ENCODE measurements at places on chromosomes 12 and 14.

DNA sequence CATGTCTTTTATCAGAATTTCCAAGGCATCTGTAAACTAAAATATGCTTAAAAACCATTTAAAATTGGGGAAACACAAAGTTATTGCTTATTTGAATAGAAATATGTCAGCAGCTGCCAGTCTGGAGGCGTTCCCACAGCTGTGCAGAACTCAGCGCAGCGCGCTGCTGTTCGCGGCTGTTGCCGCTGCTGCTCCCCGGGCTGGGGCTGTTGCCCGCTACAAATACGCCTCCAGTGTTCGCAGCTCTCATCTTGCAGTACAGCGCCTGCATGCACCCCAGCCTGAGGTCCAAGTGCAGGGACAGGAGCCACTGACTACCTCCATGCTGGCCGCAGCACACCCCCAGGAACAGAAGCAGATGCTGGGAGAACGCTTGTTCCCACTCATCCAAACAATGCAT lies 216.2 kb downstream of the SLC16A7 start:
- DNase-seq, result no peak

GRCh38 chr14:94028450-94028826 lies 2.3 kb downstream of the OTUB2 start:
- no peak for DNase-seq

DNA sequence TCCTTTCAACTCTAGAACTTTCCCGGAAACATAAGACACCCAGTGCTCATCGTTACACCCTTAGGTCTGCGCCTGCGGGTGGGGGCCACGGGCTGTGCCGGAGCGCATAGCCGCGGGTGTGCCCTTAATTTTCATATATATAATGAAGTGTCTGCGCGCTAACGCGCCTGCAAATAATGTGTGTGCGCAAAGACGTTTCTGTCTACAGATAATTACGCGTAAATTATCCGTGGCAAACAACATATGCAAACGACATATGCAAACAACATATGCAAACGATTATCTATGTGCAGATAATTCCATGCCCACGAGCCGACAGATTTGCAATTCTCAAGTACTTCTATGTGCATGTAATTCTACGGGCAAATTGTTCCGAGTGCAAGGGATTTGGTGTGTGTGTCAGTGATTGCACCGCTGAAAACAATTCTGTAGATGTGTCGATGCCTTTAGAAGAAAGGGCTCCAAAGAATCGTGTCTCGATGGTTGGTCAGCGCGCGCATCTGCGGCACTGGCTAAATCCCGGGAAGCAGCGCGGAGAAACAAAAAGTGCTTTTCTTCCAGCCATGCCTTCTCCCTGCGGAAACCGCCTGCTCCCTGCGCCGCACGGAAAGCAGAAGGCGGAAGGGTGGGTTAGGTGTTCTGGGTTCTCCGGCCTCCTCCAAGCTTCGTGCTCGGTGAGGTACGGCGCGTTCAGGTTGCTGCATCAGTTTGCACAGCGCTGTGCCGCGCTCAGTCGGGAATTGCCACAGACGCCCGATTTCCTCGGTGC lies 34.5 kb upstream of the TBX5 start:
- DNase-seq, result no peak

DNA sequence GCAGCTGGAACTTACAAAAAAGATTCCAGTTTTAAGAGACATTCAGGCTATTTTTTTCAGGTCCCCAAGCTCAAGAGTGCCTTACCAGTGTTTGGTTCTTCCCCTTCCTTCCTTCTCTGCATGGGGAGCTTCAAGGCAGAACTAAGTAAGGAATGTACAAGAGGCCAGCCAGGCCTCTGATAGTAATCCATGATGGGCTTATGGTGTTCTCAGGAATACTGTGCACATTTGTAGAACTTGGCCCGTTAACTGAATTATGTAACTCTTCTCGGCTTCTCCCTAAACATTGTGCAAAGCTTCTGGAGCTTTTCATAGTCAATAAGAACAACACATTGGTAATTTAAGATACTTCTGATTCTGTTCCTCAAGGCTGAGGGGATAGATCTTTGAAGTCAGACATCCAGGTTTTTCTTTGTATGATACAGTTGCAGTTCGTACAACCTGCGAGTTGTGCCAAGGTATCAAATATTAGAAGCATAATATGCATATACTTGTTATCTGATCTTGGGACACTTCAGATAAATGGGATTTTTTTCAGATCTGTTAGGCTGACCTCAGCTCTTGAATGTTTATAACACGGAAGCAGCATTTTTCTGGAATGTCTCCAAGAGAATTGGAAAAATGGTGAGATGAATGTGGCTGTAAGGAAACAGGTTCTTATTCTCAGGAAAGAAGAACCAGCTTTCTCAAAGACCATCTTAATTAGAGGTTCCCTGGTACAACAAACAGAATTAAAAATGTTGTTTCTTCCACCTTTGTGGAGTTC lies 148.6 kb downstream of the ANO4 start:
- no peak for DNase-seq

DNA sequence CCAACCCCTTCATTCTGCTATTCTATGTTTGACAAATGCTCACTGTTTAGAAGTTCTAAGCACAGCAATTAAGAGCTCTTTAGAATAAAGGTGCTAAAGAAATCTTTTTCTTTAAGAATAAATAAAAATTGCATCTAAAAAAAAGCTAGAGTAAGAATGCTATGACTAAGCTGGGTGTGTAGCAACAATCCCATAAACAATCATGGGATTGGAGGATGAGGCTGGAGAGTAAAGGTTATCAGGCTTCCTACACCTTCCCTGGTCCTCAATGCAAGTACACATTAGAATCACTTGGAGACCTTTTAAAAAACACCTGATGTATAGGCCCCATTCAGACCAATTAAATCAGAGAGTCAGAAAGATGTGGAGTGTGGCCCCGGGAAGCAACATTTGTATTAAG lies 88.3 kb downstream of the CIT start:
- DNase-seq, result no peak

DNA sequence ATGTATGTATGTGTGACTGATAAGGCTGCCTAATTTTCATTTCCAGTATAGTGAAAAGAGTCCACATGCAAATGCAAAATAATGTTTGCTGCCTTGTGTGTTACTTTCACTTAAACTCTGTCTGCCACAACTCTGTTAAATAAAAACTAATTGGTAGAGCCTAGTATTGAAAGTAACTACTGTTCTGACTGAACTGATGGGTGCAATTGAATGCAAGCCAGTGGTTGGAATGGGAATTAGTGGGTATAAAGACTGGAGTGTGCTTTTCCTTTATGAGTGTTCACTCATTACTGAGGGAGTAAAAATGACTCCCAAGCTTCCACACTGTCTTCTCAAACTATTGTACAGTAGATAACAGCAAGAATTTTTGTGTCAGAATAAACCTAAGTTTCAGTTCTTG lies 571.0 kb downstream of the TMTC2 start:
- DNase-seq, result no peak

GRCh38 chr12:1838994-1839365 lies 18.6 kb downstream of the LRTM2 start:
- DNase-seq, result no peak

DNA sequence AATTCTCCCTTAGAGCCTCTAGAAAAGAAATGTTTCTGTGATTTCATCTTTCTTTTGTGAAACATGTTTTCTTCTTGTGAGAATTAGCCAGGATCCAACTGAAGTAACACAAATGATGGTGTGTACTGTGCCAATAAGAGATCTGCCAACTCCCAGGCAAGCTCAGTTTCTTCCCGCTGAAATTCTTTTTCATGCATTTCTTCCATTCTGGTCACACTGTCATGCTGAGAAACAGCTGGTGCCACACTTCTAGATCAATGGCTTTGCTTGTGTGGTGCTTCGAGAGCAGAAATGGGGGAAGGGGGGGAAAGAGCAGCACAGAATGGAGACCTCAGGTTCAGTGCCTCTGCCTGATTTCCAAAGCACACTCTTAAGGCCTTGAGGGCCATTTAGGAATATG lies 41.4 kb upstream of the FGF6 start:
- no peak for DNase-seq

- peak; percentile 84 for DNase-seq
These were observed 1.2 kb upstream of the TNFAIP2 start for GRCh38 chr14:103121846-103122584.

- DNase-seq, result no peak
These were observed 100.2 kb upstream of the EVL start for GRCh38 chr14:99964979-99965378.

- peak; percentile 9 for DNase-seq
These were observed 321.9 kb upstream of the RTL1 start for GRCh38 chr14:101225157-101226152.

DNA sequence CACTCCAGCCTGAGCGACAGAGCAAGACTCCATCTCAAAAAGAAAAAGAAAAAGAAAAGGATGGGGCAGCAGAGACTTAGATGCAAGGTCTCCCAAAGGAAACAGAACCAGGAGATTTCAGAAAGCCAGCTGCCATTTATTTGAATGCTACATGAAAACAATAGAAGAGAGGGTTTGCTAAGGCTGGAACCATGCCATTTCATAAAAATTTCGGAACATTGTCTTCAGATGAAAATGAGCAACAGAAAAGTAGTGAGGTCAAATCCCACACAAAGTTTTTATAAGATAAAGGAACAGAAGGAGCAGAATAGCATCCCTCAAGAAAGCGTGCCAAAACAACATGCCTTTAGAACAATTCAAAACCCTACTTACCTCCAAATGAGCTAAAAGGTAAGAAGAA lies 175.3 kb downstream of the ETV6 start:
- DNase-seq, result no peak

GRCh38 chr14:75277815-75278421 lies 710 bp upstream of the FOS start:
- DNase-seq, result no peak

DNA sequence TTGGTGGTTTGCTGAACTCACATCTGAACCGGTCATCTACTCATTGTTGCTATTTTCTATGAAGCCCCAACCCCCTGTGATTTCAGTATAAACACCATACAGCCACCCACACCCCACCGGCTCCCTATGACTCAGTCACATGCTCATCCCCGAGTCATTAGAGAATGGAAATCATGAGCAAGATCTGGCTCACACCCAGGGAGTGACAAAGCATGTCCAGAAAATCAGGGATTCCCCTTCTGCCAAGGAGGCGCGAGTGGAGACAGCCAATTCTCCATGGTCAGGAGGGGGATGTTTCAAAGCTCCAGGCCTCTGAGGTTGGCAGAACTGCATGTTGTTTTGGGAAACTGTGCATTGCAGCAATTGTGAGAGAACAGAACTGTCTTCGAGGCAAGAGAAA lies 657.5 kb upstream of the TBX3 start:
- no peak for DNase-seq

DNA sequence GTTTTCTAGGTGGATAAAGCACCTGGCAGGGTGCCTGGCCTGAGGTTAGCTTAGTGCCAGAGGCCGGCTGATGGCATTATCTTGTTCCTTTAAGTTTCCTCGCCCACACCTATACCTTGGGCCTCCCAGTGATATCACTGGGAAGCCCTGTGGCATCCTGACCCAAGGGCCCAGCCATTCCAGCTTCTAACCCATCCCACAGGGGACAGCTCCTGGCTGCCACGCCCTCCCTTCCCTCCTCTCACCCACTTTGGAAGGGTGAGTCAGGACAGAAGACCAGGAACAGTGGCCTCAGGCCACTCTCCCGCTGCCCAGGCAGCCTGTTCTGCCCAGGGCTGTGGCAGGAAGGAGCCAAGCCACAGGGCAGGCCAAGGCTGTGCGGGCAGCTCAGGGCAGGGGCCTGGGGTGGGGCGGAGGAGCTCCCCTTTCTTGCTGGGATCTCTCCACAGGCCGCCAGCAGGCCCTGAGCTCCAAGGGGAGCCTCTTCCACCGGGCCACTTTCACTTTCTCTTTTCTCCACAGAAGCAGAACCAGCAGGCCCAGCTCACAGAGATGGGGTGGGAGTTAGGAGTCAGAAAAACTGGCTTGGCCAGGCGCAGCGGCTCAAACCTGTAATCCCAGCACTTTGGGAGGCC lies 75.1 kb downstream of the IRF2BPL start:
- DNase-seq, result no peak

- DNase-seq, result no peak
These were observed 9.5 kb downstream of the VASH1 start for GRCh38 chr14:76770521-76771436.

- peak; percentile 65 for DNase-seq
These were observed 21.4 kb downstream of the BCL2L14 start for GRCh38 chr12:12091977-12092663.

DNA sequence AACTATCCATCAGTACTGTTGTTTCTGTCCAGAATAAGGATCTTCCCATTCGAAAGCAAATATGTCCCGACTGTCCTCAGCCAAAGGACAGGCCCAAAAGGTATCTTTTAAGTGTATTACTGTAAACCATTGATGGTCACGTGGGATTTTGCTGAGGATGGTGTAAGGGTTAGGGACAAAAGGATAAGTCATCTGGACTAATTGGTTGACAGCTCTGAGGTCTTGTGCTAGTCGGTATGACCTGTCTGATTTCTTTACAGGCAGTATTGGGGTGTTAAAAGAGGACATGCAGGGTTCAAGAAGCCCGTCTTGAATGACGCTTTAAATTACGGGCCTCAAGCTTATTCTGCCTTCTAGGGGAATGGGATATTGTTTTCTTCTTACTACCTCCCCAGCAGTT lies 24.4 kb downstream of the CLEC2A start:
- no peak for DNase-seq

DNA sequence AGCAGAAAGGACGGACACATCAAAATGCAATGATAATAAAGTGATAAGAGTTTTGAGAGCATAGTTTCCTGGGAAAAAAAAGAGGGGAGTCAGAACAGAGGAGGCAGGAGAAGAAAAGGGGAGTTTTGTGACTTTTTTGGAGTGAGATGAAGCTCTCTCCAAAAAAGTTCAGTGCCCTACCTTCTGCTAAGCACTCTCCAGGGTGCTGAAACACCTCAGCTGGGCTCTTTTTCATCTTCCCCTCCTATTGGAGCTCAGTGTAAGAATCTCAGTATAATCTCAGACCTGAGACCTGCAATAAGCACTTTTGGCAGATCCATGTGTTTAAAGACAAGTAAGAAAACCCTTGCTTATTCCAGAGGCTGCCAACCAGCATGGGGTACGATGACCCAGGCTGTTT lies 58.9 kb upstream of the SRRM4 start:
- no peak for DNase-seq

DNA sequence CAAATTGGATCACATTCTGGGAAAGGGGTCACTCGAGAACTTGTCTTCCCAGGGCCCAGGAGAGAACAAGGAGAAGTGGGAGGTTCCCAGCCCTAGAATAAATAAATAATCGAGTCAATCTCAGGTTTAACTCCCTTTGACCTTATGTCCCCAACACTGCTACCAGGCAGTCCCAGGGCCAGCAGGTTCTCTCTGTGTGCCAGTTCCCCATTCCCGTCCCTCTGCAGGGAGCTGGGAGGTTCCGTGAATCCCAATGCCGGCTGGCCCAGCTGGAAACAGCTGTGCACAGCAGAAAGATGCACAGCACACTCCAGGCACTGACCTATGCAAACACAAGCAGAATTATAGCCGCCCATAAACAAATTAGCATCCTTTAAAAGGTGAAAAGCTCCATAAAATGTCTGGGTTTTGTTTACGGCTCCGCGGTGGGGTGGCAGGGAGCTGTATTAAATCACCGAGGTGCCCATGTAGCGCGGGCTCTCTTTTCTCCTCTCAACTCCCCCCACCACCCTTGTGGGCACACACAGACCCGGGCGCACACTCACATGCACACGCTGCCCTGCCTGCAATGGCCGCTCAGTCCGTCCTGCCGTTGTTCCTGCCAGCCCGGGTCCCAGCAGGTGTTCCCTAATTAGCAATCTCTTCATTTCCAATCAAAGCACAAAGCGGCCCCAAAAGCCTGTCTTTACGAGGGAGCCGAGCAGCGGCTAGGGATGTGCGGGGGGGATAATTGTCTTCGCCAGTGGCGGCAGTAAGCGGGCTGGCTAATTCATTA lies 46.6 kb upstream of the ESRRB start:
- DNase-seq, result peak; percentile 17

Data from NCI-H1092 (cell line).